M059J (cell line): ENCODE measurements at places on chromosomes 3 and 15.

DNA sequence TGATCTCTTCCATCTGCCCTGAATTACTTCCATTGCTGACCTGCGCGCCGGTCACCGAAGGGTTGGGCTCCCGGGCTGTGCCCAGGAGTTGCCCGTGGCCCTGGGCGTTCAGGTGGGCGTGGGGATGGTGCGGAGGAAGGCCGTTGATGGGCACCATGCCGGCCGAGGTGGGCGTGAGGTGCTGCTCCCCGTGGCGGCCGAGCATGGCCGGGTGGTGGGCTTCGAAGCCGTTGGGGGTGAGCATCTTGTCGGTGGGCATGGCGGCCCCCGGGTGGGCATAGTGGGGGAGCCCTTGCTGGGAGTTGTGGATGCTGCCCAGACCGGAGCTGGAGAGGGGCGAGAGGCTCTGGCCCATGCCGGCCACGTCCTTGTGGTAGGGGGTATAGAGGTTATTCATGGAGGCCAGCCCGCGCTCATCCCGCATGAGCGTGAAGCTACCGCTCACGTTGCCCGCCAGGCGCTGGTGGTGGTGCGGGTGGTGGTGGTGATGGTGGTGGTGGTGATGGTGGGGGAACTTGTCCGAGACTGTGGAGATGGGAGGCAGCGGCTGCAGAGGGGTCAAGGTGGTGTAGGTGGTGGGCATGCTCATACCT lies 1.0 kb downstream of the ONECUT1 start:
- no peak for DNase-seq

DNA sequence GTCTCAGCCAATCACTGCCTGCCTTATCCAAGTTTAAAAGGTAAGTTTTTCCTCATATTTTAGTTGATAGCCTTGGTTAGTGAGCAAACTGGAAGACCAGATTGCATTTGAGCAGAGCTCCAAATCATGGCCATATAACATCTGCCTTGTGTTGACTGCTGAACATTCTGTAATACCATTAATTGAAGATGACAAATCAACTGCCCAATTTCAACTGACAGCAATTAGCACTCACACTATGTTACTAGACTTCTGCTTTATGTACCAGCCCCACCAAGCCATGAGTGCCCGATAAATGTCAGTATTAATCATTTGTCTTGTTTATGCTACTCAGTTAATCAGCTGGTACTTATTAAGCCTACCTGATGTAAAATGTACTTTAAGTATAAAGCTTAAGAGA lies 83.1 kb downstream of the CGGBP1 start:
- no peak for DNase-seq

DNA sequence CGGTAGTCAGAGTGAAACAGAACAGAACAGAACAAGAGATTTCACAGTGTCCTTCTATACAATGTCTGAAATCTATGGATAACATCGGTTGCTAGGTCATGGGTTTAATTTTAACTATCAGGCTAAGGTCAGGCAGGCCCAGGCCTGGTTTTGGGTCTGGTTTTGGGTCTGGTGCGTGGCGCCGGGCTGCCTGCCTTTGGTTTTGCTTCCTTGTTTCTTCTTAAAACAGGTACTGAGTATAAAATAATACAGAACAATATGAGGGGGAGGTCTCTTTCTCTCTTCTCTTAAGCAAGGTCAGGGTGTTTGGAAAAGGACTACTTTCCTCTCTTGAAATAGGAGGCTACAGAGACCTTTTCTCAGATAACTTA lies 1.4 kb downstream of the AEN start:
- DNase-seq: no peak

DNA sequence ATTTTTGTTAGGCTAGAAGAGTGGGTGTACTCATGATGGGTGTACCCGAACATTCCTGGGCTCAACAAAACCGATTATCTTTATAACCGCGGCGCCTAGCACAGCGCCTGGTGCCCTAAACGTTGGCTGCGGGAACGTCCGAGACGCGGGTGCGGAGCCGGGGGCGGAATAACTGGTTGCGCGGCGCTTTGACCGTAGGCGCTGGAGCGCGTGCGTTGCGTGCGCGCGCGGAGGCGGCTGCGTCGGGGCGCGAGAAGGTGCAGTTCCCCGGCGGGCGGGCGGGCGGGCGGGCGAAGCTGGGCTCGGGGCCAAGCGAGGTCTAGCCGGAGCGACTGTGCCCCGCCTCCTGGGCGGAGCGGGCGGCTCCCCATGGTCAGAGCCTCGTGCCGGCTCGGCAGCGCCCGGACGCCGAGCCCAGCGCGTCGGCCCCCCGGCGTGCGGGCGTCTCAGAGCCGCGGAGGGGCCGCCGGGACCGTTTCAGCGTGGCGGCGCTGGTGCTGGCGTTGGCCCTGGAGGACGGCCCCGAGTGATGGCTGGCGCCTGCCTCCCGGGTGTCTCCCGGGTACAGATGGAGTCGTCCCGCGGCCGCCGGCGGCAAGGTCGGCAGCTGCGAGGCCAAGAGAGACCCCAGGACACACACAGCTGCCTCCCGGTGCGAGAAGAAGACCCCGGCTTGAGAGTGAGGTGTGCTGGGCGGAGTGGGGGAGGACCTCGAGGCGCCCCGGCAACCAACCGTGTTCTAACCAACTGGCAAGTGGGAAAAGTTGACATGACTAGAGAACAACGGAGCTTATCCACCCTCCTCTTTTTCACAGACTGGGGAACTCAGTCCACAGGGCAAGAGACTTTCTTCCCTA lies at the start of gene PLAAT1:
TSS of gene PLAAT1 (plus strand) at position 373 of the 857 bp plus-strand sequence. CDS start 14,429 bp downstream, outside the sequence.
- DNase-seq: peak; percentile 72

- peak; percentile 56 for DNase-seq
These were observed 8.0 kb upstream of the CCDC13 start for GRCh38 chr3:42780892-42781700.

GRCh38 chr3:158935846-158936245 lies 134.0 kb downstream of the MFSD1 start:
- DNase-seq: peak; percentile 83

GRCh38 chr15:26691249-26691648 lies 81.6 kb downstream of the GABRB3 start:
- DNase-seq: no peak
